ENCODE measurements at places on chromosomes 1 and 21.

- DNase-seq, result no peak
Measured at GRCh38 chr1:21050031-21050430, 126.7 kb downstream of the EIF4G3 start.

- DNase-seq, result no peak
Measured at GRCh38 chr1:51966559-51966958, 23.9 kb downstream of the RAB3B start.

GRCh38 chr1:236288620-236288976, 6.8 kb upstream of the ERO1B start:
- no peak for DNase-seq

GRCh38 chr1:39167632-39168209, 36.8 kb upstream of the MACF1 start:
- no peak for DNase-seq

- no peak for DNase-seq
Measured at GRCh38 chr21:34105947-34106541, 32.7 kb downstream of the MRPS6 start.

- DNase-seq, result no peak
Measured at GRCh38 chr1:8520483-8520966, 202.6 kb downstream of the SLC45A1 start.

DNA sequence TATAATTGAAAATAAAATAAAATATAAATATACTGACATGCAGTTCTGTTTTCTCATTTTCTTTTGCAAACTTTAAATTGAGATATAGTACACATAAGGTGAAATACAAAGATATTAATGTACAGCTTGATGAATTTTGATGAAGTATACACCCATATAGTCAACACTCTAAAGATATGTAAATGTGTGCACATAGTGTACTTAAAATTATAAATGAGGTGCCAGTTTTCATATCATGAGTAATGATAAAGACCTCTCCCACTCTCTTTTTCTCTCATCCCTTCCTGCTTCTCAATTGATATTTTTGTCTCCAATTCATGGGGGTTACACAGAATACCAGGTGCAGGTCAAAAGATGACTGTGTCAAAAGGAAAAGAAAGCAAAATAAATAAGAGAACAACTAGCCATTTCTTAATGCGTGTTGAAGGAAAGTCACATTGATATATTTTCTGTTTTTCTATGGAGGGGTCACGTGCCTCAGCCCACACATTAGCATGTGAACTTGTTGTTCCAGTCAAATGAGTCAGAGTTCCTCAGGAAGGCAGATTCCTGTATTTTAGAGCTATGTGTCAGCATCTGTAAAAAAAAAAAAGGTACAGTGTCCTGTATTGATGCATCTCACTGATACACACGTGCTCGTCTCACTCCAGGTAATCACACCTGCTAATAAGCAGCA, 64.3 kb upstream of the HOOK1 start:
- DNase-seq, result no peak

GRCh38 chr1:199995096-199995685, 32.3 kb upstream of the NR5A2 start:
- no peak for DNase-seq

DNA sequence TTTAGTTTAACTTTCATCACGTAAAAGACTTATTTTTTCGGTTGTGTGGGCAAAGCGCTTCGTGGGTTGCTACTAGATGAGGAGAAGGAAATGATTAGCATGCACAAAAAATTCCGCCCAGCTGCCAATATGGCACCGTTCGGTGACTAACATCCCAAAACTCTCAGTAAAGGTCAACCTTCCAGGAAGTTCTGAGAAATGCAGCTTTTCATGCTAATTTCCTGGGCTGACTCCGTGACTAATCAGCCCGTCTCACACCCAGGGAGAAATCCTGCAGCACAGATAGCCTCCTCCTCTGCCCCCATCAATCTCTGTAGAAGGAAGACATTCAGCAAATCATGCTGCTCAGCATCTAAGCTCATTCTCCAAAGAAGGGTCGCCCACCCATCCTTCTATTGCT, 34.1 kb downstream of the TMCO4 start:
- peak; percentile 79 for DNase-seq

- DNase-seq, result no peak
Measured at GRCh38 chr1:226638001-226638601, 89.5 kb downstream of the STUM start.

GRCh38 chr1:56516539-56517252, 62.7 kb downstream of the PLPP3 start:
- DNase-seq, result no peak

DNA sequence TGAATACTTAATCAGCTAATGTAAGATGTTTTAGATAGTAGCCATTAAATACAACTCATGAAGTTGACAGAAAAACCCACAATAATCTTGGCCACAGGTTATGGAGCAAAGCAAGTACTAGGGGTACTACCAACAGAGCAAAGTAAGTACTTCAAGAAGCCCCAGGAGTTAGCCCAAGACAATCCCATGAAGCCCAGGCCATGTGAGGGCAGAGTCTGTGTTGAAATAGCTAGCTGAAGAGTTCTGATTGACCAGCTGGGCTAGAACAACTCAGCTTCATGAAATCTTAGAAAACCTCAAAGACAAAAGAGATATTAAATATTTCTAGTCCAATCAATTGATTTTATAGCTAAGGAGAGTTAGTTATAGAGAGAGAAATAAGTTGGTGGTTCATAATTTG, 212.9 kb upstream of the HOOK1 start:
- no peak for DNase-seq

- DNase-seq, result no peak
Measured at GRCh38 chr1:176416777-176417176, 46.2 kb upstream of the PAPPA2 start.

- peak; percentile 34 for DNase-seq
Measured at GRCh38 chr1:164765557-164765956, 206.6 kb downstream of the PBX1 start.

GRCh38 chr1:90730243-90731022, 13.3 kb upstream of the BARHL2 start:
- DNase-seq, result no peak

GRCh38 chr1:79547514-79547913, 541.0 kb upstream of the ADGRL4 start:
- DNase-seq, result no peak

DNA sequence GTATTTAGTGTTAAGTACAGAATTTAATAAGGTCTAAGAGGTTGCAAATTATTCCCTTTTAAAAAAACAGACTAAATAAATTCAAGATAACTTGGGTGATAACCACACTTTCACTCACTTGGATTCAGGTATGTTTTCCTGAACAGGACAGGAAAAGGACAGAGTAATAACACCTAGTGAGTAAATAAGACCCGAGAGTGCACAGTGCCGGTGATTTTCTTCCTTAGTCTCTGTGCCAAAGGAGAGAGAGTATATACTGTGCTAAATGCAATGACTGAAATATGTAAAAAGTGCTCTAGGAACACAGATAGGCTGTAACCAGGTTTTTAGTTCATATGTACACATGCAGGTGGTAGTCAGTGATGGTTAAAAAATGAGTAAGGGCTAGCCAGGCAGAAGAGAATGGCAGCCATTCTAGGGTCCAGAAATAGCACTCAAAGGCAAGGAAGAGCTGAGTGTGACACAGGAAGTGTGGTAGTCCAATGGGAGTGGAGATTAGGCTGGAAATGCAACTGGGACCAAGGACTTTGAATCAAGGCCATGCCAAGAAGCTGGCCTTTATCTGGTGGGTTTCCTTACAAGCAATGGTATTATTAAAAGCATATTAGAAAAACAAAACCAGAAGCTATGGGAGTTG, 58.1 kb downstream of the NRIP1 start:
- DNase-seq, result no peak

- peak; percentile 55 for DNase-seq
Measured at GRCh38 chr1:226063224-226063976, 884 bp downstream of the H3-3A start.

DNA sequence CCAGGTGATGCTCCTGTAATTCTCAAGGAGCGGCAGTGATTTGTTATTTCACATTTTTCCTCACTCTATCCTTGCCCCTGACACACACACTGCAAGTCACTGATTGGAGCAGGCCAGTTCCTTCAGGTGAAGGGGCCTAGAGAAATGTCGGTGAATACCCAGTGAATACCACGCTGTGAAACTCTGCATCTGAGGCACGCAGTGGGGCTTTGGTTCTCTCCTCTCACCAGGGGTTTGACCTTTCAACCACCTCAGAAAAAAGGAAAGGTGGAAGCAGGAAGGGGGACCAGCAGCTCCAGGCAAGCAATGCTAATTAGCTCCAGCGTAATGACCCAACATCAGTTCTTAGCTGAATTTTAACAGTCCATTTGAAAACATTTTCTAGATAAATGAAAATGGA, 532 bp upstream of the FAM177B start:
- DNase-seq, result no peak

DNA sequence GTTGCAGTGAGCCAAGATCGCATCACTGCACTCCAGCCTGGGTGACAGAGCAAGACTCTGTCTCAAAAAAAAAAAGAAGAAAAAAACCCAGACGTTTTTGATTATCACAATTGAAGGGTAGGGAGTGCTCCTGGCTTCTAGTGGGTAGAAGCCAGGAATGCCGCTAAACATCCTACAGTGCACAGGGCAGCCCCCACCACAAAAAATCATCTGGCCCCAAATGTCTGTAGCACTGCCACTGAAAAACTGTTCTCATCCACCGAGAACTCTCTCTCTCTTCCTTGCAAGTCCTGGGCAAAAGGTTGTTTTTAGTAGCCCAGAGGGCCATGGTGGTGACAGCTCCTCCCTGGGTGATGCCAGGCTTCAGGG, 35.6 kb upstream of the GPR157 start:
- DNase-seq, result no peak

DNA sequence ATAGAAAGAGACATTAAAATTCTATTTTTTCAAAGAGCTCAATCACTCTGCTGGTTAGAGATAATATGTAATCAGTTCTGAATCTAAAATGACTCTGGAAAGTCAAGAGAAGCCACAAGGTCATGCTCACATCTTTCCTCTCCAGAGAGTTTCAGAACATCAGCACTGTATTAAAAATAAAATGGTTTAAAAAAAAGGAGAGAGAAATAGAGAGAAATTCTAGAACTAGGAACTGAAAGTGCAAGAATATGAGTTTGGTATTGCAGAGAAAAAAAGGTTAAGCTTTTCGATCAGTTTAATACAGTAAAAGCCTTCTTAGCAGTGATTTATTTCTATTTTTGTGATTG, 44.0 kb upstream of the DIPK1A start:
- DNase-seq, result no peak

- DNase-seq, result no peak
Measured at GRCh38 chr1:98287626-98288025, 366.8 kb upstream of the DPYD start.

Data from putamen (tissue), 1 donor.